Glomerular endothelial cell (primary cell): ENCODE measurements at places on chromosomes 1 and 21. TPM values are rescaled to one million over a fixed set of nuclear protein-coding genes. Genes with fewer than 3 reads are reported as not detected.
A peak's percentile ranks its signal among the peaks of the same experiment; 100 is the strongest.

GRCh38 chr1:204562075-204562990 lies 46.1 kb downstream of the MDM4 start:
- DNase-seq: no peak

DNA sequence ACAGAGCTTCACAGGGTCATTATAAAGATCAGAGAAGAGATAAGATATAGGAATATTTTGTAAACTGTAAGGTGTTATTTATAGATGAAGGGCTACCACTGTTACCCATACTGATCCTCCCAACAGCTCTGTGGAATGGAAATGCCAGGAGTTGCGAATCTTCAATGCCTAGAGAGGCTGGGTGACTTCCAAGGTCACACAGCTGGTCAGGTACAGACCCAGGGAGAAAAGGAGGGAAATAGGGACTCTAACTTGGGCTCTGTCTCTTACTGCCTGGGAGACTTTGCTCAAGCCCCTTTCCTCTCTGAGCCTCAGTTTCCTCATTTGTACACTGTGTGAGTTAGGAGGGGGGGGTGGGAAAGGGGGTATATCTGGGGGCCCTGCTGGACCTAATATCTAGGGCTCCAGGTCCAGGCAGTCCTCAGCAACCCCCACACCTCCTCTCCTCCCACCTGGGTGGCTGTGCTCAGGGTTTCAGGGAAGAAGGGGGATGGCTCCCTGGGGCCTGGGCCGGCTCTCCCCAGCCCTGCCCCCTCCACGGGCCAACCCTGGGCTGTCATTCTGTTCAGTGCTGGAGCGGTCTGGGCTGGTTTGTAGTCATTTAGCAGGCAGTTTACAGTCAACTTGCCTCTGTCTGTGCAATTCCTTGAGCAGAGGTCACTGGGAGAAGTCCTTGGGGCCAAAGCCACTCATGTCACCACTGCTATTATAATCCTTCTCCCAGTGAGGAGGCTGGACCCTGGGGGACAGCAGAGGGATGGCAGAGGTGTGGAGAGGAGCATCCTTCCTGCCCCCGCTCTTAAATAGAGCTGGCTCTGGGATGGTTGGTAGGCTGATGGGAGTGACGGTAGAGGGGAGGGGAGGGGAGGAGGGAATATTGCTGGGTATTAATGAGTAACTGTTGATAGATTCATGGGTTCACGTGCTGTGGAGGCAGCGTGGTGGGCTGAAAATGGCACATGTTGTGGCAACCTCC lies 1.7 kb downstream of the BSND start:
- no peak for DNase-seq

DNA sequence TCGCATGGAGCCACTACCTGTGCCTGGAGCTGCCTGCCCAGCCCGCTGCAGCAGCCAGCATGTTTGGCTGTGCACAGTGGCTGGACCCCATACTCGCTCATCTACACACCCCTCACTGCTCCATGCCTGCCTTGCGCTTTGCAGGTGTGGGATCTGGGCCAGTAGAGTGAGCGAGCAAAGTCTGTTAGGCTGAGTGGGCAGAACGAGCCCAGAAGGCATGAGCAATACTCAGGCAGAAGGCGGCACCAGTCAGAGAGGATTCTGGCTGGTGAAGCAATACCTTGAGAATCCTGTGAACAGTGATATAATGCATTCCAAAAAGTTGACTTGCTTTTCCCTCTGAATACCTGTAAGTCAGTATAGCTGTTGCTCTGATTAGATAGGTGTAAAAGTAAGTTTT lies 816.4 kb downstream of the KCNT2 start:
- DNase-seq: no peak

DNA sequence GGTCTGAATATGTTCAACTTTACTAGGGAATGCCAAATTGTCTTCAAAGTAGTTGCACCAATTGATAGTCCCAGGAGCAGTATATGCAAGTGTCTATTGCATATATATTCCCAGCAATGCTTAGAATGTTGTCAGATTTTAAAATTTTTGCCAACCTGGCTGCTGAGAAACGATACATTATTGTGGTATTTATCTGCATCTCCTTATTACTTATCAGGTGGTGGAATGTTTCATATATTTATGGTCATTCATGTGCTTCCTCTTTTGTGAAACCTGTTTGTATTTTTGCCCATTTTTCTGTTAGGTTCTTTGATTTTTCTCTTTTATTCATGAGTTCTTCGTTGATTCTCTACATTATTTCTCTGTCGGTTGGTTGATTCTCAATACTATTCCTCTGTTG lies 39.5 kb downstream of the COLGALT2 start:
- DNase-seq: no peak

The ANGEL2 gene
- total RNA-seq: 14.4 and 43.0 TPM in 2 replicates

DNA sequence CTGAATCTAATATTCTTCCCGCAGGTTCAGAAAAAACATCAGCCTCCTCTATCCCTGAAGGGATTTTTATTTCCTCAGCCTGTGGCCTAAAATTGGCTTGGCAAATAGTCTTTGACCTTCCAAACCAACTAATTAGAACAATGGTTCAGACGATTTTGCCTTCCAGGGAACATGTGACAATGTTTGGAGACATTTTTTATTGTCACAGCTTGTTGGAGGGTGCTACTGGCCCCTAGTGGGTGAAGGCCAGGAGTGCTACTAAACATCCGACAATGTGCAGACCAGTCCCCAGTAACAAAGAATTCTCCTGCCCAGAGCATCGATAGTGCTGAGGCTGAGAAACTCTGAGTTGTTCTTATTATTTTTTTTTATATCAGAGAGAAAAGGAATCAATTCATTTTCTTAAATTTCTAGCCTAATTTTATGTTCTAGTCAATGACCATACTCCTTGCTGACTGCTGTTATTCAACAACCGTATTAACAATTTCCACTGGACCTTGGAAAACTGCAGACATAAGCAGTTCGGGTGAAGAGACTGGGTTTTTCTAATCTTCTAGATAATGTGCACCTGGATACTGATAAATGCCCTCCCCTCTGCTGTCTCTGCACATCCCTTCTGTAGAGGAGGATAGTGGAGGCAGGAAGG lies 280.7 kb downstream of the LMX1A start:
- DNase-seq: no peak

The LAMC2 gene
- total RNA-seq: 132 and 173 TPM in 2 replicates

The OLFML2B gene
- total RNA-seq: 0.53 and 3.4 TPM in 2 replicates

DNA sequence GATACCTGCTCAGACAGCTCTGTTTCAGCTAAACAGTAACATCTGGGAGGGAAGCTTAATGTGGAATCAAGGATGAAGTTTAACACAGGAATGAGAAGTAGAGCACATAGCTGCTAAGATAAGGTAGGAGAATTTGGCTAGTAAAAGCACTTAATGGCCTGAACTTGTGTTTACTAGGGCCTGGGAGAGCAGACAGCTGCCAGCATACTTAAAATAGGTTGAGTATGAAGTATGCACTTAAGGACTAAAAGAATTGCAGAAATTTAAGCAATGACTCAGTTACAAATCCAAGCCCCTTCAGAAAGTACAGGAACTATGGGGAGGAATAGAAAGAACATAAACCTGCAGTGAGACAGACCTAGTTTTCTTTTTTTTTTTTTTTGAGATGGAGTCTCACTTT lies 53.0 kb downstream of the BACH1 start:
- no peak for DNase-seq

DNA sequence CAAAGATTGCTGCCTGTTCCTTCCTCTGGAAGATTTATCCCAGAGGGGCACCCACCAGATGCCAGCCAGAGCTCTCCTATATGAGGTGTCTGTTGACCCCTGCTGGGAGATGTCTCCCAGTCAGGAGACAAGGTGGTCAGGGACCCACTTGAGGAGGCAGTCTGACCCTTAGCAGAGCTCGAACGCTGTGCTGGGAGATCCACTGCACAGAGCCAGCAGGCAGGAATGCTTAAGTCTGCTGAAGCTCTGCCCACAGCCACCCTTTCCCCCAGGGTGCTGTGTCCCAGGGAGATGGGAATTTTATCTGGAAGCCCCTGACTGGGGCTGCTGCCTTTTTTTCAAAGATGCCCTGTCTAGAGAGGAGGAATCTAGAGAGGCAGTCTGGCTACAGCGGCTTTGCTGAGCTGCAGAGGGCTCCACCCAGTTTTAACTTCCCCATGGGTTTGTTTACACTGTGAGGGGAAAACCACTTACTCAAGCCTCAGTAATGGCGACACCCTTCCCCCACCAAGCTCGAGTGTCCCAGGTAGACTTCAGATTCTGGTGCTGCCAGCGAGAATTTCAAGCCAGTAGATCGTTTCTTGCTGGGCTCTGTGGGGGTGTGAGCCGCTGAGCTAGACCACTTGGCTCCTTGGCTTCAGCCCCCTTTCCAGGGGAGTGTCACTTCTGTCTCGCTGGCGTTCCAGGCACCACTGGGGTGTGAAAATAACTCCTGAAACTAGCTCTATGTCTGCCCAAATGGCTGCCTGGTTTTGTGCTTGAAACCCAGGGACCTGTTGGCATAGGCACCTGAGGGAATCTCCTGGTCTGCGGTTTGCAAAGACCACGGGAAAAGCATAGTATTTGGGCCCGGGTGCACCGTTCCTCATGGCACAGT lies 51.1 kb upstream of the PDC start:
- no peak for DNase-seq

DNA sequence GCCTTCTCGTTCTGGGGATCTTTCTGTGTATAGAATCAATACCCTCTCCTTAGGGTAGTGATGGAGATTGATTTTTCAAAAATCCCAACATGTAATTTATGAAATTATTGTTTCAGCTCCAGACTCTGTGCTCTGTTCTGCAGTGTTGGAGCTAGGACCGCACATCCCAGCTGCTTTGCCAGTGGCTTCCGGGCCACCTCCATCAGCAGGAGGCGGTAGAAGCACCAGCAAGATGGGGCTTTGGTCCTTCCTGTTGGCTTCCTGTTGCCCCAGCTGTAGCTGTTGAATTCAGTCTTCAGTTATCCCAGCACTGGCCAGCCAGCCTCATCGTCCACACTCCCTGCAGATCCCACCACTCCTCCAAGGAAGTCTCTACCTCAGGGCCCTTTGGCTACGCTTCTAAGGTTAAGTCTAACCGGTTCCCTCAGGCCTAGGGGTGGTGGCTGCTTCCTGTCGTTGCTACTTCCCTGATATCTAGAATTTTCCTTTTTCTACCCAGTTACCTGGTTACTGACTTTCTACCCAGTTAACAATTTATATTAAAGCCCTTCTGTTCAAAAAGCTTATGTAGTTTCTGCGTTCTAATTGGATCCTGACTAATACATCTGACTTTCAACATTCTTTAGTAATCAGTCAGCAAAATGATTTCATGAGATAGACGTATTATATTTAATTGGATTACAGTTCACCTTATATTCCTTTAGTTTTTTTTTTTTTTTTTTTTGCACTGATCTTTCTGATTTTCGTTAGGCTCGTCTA lies 24.6 kb downstream of the GALNT2 start:
- DNase-seq: no peak

The DNAJC28 gene
- total RNA-seq: 0.24 and 1.8 TPM in 2 replicates

GRCh38 chr1:185570962-185571361 lies 163.2 kb upstream of the HMCN1 start:
- no peak for DNase-seq

DNA sequence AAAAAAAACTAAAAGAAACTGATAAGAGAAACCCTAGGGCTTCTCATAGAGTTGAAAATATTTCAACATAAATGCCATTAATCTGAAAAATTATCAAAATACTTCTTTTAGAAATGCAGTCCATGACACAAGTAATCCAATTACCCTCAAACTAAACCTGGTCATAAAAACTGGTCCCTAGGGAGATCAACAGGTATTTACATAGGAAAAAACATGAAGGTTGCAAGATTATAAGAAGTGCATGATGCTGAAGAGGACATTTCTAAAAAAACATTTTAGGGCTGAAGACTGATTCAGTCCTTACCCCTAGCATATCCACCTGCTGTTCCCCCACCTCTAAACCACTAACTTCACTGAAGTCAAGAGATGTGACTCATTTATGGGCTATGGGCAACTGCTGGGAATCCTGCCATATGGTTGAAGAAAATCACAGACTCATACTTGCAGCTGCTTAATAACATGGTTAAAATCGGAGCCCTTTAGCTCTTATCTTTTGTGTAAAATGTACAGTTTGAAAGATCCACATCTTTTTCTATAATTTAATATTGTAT lies 131.0 kb upstream of the RUNX1 start:
- DNase-seq: no peak

DNA sequence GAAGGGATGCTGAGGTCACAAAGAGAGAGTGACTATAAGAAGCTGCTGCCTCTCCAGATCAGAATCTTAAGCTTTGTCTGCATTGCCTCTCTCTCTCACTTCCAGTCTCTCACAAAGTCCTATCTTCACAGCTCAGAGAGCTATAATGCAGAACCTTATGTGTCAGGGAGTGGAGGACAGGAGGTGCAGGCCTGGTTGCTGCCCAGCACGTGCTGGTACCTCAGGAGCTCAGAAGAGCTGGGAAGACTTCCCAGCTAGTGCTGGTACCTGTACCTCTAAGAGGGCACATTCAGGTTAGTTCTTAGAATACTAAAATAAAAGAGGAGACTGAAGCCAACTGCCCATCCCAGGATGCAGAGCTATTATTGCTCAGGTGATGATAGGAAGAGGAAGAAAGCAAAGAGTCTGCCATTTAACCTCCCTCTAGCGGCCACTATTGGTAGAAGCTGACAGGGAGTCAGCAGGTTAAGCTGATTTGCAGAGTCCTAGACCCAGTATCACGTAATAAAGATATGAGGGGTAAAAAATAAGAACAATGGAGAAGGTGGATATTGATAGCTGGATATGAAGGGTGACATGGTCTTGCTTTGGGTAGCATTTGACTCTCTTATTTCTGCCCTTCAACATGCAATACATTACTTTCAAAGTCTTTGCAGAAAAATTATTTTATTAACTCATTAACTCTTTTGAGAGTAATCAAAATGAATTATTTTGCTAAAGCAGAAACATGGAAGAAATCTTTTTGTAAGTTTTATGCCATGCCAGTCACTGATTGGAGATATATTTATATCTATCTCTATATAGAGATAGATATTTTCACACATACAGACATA lies 138.1 kb upstream of the HMCN1 start:
- peak; percentile 29 for DNase-seq

The NHLH1 gene
- total RNA-seq: 0.05 TPM in 1 of 2 replicates, not detected in the other

The FCGR3B gene
- total RNA-seq: not detected in 2 replicates

GRCh38 chr1:2604844-2605508 lies 18.4 kb downstream of the PRXL2B start:
- no peak for DNase-seq

GRCh38 chr1:198330982-198331615 lies 174.3 kb downstream of the NEK7 start:
- DNase-seq: no peak

GRCh38 chr1:192703283-192704206 lies 67.6 kb downstream of the RGS13 start:
- no peak for DNase-seq

The NBPF20 gene
- 3.2 and 3.4 TPM in 2 replicates for total RNA-seq

- no peak for DNase-seq
Measured at GRCh38 chr1:200888349-200888838, 6.3 kb upstream of the INAVA start.

The BRDT gene
- not detected in 2 replicates for total RNA-seq

- DNase-seq: no peak
Measured at GRCh38 chr1:117017648-117018047, 16.1 kb downstream of the CD101 start.

The BCAN gene
- total RNA-seq: 0.24 TPM in 1 of 2 replicates, not detected in the other

- DNase-seq: no peak
Measured at GRCh38 chr1:157091668-157092273, 7.8 kb downstream of the ETV3L start.

- no peak for DNase-seq
Measured at GRCh38 chr1:104706631-104707147, 957.0 kb downstream of the AMY1C start.
